Cerebellar nuclear complex (tissue), 1 donor: ENCODE measurements at places on chromosomes 16 and 17.

DNA sequence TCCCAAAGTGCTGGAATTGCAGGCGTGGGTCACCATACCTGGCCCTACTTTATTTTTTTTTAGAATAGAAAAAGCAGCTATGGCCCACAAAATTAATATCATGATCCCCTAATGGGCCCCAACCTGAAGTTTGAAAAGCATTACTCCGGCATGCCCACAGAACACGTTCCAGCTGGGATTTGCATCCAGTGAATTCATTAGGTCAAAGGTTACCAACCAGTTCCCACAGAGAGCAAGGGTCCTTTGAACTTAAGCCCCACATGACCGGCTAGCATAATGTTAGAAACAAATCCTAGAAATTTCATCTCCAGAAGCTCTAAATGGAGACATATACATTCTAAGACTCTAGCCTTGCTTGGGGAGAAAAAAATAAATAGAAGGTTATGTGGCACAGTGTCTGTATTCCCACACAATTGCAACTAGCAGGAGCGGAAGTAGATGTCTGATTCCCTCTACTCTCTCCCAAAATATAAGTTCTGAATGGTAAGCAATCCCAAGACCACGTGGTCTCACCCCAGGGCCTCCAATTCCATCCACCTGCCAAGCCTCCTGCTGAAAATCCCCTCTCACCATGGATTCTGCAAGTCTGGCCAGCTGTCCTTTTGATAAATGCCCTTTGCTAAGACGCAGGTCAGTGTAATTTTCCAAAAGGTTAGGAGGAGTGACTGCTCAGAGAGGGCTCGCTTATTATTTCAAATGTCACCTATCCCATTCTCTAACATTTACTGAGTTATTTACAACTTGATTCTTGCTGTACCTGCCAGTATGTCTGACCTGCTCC lies 395.8 kb downstream of the NPIPA8 start:
- no peak for DNase-seq

DNA sequence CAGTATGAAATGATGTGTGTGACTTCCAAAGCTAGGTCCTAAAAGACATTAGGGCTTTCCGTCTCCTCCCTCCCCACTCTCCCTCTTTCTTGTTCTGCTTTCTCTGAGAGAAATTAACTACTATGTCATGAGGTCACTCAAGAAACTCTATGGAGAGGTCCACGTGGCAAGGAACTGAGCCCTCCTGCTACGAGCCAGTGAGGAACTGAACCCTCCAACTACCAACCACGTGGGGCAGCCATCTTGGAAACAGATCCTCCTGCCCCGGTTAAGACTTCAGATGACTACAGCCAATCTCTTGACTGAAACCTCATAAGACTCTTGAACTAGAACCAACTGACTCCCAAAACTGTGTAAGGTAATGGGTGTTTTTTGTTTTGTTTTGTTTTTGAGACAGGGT lies 4.2 kb upstream of the ALOX15 start:
- DNase-seq: no peak

DNA sequence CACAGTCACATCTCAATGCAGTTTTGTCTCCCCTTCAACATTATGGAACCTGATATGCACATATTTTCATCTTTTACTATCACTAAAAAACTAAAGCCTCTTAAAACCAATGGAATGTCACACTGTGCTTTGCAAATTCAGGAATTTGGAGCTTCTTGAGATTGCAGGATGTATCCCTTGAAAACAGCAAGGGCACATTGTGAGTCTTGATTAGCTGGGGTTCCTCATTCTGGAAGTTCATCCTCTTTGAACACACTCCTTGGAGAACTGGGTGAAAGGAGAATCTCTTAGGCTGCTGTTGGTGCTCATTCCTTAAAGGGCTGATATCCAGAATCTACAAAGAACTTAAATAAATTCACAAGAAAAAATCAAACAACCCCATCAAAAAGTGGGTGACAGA lies 21.1 kb upstream of the MYOCD start:
- no peak for DNase-seq

DNA sequence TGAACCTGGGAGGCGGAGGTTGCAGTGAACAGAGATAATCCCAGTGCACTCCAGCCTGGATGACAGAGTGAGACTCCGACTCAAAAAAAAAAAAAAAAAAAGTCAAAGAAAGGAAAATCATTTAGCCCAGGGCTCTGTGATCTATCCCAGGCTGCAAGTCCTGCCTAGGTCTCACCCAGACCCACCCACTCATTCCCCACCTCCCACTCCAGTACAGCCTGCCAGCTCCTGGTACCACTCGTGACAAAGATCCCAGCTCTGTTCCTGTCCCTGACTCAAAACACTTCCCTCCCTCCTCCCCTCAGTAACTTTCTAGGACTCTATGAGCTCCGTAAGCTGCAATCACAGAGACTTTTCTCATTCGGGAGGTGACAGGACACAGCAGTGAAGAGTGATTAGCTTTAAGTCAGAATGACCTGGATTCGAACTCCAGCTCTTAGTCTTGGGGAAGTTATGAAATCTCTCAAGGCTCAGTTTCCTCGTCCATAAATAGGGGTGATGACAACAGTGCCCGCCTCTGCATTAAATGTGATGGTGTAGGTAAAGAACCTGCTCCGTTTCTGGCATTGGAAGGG lies 28.0 kb upstream of the MRPS23 start:
- no peak for DNase-seq

DNA sequence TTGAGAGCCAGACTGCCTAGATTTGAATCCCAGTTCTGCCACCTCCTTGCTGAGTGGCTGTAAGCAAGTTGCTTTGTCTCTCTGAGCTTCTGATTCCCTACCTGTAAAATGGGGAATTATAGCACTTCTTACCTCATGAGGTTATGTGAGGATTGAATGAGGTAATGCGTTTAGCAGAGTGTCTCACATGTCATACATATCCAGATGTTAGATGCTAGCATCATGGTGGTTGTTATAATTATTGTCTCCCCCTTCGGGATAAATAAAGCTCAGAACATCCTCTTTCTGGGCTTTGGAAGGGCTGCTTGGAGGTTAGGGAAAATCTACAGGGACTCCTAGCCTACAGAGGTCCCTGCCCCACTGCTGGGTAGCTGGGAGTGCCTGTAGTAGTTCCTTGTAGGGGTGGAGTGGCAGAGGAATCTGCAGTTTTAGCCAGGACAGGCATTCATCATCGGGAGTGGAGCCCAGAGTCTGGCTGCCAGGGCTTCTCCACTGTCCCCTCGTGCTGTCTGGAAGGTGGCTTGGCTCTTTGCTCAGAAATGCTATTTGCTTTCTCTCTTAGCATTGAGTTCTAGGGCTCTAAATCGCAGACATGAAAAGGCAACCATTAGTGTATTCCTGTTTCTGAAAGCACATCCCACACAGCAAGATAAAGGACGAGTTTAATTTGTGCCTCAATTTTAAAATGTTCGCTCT lies 137.9 kb upstream of the CACNG3 start:
- no peak for DNase-seq

- DNase-seq: no peak
Observed at GRCh38 chr16:678209-678857, 1.9 kb upstream of the STUB1 start.

GRCh38 chr16:83552228-83552627 lies 255.6 kb upstream of the HSBP1 start:
- DNase-seq: no peak

- DNase-seq: no peak
Observed at GRCh38 chr16:57413301-57413730, 8.7 kb downstream of the CCL17 start.

- DNase-seq: no peak
Observed at GRCh38 chr17:37610971-37611370, 1.8 kb upstream of the SYNRG start.

- no peak for DNase-seq
Observed at GRCh38 chr17:18008496-18009268, 30.3 kb downstream of the ATPAF2 start.

GRCh38 chr17:37731056-37731455 lies 13.8 kb downstream of the HNF1B start:
- no peak for DNase-seq

DNA sequence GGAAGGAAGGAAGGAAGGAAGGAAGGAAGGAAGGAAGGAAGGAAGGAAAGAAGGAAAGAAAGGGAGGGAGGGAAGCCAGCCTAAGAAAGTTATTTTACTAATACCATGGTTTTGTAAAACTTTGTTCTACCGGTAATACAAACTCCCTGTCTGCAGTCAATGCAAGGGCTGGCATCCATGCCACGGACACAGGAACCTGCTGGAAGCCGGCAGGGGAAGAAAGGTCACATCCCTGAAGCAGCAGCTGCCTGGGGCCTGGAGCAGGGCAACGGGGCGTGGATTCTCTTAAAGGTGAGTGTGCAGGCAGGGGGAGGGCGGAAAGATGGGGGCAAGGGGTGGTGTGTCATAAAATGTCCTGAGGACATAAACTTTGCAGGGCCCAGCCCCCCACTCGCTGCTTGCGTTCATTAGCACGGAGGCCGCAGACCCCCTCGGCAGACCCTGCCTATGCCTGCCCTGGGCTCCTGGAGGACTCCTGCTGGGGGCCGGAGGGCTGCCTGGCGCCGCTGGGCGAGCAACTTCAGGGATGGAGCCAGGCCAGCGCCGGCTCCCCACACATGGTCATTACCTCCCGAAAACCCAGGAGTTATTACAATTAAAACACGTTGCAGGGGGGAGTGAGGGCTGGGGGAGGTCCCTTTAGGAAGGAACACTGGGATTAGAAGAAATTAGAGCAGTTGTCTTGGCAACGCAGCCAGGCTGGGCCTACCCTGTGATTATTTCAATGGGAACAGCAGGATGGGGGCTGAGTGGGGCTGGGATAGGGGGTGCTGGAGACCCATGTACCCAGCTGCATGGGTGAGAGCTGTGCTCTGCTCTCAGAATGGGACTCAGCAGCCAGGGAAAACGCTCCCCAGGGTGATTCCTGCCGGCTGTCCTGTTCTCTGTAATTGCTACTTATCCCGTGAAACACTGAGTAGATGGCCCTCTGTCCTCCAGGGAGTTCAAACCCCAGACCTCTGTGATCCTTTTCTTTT lies 257.9 kb downstream of the SOX9 start:
- DNase-seq: no peak

- peak; percentile 72 for DNase-seq
Observed at GRCh38 chr17:43907425-43907981, at the start of gene MPP2. Gene MPP2, minus strand, starts transcription at chr17:43907536. Its CDS starts 3,076 bp downstream, at chr17:43904460.

GRCh38 chr16:19521471-19522396 lies at the start of gene GDE1:
Gene GDE1, minus strand, starts transcription at chr16:19522098. Its CDS starts 134 bp downstream, at chr16:19521964.
- DNase-seq: peak; percentile 54

DNA sequence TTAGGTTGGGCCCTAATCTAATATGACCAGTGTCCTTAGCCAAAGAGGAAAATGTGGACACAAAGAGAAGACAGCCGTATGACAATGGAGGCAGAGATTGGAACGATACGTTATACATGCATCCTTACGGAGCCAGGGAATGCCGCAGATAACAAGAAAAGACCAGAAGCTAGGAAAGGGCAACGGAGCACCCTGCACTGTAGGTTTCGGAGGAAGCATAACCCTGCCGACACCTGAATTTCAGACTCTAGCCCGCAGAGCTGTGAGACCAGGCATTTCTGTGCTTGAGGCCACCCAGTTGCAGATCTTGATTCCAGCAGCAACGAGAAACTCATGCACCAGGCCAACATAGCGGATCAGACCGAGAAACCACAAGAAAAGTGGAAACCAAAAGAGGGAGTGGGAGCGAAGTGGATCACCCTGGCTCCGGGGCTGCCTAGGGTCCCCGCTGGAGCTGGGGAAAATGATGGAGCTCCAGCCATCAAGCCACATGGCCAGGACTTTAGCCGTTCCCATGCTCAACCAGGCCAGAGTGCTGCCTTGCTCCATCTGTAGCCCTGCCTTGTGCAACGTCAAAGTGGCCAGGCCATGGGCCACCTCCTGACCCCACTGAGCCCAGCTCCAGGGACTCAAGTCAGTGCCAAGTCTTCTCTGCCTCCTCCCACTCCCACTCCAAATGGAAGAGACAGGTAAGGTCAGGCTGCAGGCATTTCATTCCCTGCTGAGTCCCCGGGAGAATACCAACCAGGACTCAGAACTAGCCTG lies 51.7 kb upstream of the RPL38 start:
- no peak for DNase-seq

DNA sequence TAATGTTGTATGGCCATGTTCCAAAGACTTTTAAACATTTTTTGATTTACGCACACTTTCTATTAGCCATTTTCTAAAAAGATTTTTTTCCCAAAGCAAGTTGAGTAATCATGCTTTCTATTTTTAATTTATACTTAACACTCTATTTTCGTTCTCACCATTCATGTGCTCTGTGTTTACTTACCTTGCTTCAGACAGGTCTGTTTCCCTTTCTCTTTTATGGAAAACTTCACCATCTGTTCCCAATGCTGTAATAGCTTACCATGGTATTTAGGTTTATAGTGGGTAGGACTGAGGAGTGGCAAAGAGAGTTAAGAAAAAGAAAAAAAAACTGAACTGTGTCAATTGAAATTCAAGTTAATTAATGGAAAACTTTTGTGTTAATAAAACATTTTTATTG lies 37.5 kb upstream of the KCNJ16 start:
- no peak for DNase-seq

DNA sequence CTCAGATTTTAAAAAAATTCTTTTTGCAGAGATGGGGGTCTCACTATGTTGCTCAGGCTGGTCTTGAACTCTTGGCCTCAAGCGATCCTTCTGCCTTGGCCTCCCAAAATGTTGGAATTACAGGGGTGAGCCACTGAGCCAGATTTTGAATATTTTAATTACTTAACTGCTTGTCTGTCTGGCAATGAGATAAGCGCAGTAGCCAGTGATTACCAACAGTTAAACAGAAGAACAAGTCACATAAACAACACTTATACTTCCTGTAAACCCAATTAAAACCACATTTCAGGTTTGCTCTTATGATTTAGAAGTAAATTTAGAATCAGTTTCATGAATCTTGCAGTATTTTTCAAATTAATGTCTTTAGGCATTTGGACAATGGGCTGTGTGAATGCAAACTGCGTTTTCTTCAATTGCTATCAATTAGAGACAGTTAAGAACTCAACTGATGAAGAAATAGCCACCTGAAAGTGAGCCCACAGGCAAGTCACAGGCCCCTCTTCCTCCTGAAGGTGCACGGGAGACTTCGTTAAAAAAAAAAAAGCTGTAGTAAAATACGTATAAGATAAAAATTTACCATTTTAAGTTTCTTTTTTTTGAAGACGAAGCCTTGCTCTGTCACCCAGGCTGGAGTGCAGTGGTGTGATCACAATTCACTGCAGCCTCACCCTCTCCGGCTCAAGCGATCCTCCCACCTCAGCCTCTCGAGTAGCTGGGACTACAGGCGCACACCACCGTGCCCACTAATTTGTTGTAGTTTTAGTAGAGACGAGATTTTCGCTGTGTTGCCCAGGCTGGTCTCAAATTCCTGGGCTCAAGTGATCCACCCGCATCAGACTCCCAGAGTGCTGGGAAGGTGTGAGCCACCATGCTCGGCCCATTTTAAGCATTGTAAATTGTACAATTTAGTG lies 73.0 kb downstream of the PITPNC1 start:
- no peak for DNase-seq
